ENCODE measurements at places on chromosomes 4 and X. TPM values are rescaled to one million over a fixed set of nuclear protein-coding genes. Genes with fewer than 3 reads are reported as not detected.

GRCh38 chr4:155639704-155640523, 26.7 kb upstream of the GUCY1A1 start:
- H3K4me3 ChIP-seq = no peak overlapping the region
- H3K27me3 ChIP-seq = peaks cover 7% of the 10 kb centered on the region
- DNase-seq = no peak
- H3K4me1 ChIP-seq = peaks cover 6% of the 10 kb centered on the region
- no peak overlapping the region for H3K27ac ChIP-seq

DNA sequence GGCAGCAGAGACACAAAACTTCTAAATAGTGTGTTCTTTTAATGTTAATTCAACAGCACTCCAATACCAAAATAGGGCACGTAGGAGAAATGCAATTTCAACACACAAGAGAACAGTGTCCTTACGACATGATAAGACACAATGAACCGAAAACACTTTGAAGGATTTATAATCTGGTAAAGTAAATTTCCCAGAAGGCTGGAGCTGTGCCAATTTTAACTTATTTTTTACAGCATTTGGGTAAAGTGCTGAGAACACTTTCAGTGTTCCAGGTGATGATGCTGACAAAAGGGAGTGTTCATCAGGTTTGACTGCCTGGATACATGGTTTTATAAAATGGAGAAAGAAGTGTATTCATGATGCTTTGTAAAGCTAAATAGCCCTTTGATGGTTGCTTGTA, 76.5 kb downstream of the MAPK10 start:
- H3K4me1 ChIP-seq = no peaks in the 10 kb centered on the region
- H3K4me3 ChIP-seq = no peak overlapping the region
- peaks cover 1% of the 10 kb centered on the region for H3K27me3 ChIP-seq

DNA sequence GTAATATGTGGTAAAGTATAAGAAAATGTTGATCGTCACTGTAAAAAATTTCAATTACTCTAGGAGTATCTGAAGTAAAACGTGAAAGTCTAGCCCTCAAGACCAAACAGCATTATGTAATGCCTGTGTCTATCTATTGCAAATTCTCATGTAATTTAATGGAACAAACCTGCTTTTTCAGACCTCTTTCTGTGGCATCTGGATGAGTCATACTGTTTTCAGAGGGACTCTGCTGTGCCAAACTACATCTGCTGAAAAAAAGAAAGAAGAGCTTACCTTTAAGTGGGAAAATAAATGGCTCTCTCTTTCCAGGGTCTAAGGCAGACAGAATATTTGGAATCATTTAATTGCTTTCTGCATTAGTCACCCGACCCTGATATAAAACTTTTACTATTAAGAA, 89.8 kb upstream of the ARMCX2 start:
- no peaks in the 10 kb centered on the region for H3K4me1 ChIP-seq
- DNase-seq = no peak
- H3K27me3 ChIP-seq = peaks cover 9% of the 10 kb centered on the region
- H3K4me3 ChIP-seq = no peak overlapping the region
- H3K27ac ChIP-seq = no peak overlapping the region

GRCh38 chrX:153414856-153415510, 3.7 kb downstream of the ZFP92 start:
- H3K36me3 ChIP-seq = no peaks in the 10 kb centered on the region
- H3K27me3 ChIP-seq = no peaks in the 10 kb centered on the region
- DNase-seq = no peak
- peaks cover 12% of the 10 kb centered on the region for H3K4me1 ChIP-seq

- no peak overlapping the region for H3K27ac ChIP-seq
- no peak for DNase-seq
- H3K4me3 ChIP-seq = no peak overlapping the region
- H3K36me3 ChIP-seq = no peaks in the 10 kb centered on the region
- no peaks in the 10 kb centered on the region for H3K4me1 ChIP-seq
These were observed 10.2 kb downstream of the BEND2 start for GRCh38 chrX:18210470-18210869.

DNA sequence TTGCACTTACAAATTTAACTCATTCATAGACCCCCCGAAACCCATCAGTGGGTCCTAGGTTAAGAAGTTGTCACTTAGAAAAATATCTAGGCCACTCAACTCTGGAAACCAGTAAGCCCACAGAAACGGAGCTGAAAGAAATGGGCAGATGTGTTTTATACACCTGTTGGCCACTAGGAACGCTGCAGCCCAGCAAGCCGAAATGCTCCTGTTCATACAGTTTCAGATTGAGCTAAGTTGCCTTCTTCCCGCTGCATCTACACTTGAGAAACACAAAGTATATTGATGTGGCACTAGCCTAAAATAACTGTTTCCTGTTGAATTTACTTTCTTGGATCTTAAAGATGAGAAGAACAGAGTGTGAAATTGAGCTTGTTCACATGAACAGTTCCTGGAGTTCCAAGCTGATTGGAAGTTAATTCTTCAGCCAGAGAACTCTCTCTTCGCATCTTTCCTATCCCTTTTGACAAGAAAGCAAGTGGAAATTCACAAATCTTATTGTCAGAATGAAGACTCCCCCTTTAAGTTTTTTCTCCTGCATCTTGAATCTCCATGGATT, 174.1 kb downstream of the RBMX2 start:
- peaks cover 2% of the 10 kb centered on the region for H3K4me1 ChIP-seq
- no peak for DNase-seq
- H3K4me3 ChIP-seq = no peak overlapping the region
- H3K27ac ChIP-seq = no peak overlapping the region
- H3K27me3 ChIP-seq = peaks cover 9% of the 10 kb centered on the region
- no peaks in the 10 kb centered on the region for H3K36me3 ChIP-seq

- H3K27me3 ChIP-seq = no peaks in the 10 kb centered on the region
- H3K27ac ChIP-seq = no peak overlapping the region
- DNase-seq = no peak
- no peaks in the 10 kb centered on the region for H3K36me3 ChIP-seq
These were observed 305.4 kb downstream of the MAPK10 start for GRCh38 chr4:86054286-86055032.

- H3K4me3 ChIP-seq = no peak overlapping the region
- H3K27ac ChIP-seq = no peak overlapping the region
- H3K4me1 ChIP-seq = peaks cover 8% of the 10 kb centered on the region
- DNase-seq = no peak
- peaks cover 27% of the 10 kb centered on the region for H3K27me3 ChIP-seq
These were observed 2188.9 kb upstream of the TENM3 start for GRCh38 chr4:180054291-180054690.

The HELT gene
- total RNA-seq = not detected
